ENCODE measurements at places on chromosomes 7 and 10.

- no peak for DNase-seq
Measured at GRCh38 chr7:138502023-138502767, 42.1 kb downstream of the TRIM24 start.

GRCh38 chr10:331186-331585 is 195.9 kb downstream of the ZMYND11 start:
- DNase-seq: no peak

GRCh38 chr7:95491634-95492314 is 6.0 kb downstream of the ASB4 start:
- DNase-seq: no peak

GRCh38 chr7:5557920-5558401 is 134.3 kb upstream of the TNRC18 start:
- DNase-seq: no peak

GRCh38 chr10:17435953-17436352 is 18.4 kb downstream of the ST8SIA6 start:
- no peak for DNase-seq

GRCh38 chr7:121109145-121109544 is 120.6 kb downstream of the CPED1 start:
- DNase-seq: no peak

GRCh38 chr7:14398526-14398925 is 409.1 kb upstream of the ETV1 start:
- no peak for DNase-seq

DNA sequence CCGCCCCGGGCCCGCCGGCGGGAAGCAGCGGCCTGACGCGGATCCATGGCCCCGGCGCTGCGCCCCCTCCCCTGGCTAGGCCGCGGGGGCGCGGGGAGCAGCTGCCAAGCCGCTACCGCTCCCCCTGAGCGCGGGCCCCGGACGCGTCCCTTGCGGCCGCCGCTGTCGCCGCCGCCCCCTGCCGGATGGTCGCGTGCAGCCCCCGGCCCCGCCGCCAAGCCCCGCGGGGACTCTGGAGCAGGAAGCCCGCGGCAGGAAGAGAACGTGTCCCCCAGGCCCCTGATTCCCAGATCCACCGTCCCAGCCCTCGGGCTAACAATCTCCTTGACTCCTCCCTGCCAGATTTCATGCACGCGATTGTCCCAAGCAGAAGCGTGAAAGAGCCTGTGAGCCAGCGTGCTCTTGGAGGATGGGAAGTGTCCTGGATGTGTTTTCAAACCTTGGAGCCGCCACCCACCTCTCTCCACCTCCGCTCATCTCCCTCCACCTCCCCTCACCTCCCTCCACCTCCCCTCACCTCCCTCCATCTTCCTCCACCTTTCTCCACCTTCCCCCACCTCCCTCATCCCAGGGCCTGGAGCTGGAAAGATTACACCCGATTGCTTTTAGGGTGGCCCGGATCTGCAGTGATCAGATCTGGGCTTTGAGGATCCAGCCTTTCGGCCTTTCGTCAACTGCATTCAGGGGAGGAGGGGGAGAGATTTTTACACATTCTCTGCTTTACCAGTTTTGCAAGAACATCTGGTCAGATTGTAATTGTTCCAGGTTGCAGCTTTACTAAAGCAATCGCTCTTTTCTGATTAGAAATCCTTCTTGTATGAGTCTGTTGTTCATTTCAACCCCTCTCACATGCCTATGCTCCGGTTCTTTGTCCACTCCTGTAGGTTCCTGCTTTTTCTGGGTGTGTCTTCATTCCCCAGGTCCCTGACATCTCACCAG is 570 bp upstream of the PRTFDC1 start:
- peak; percentile 47 for DNase-seq

DNA sequence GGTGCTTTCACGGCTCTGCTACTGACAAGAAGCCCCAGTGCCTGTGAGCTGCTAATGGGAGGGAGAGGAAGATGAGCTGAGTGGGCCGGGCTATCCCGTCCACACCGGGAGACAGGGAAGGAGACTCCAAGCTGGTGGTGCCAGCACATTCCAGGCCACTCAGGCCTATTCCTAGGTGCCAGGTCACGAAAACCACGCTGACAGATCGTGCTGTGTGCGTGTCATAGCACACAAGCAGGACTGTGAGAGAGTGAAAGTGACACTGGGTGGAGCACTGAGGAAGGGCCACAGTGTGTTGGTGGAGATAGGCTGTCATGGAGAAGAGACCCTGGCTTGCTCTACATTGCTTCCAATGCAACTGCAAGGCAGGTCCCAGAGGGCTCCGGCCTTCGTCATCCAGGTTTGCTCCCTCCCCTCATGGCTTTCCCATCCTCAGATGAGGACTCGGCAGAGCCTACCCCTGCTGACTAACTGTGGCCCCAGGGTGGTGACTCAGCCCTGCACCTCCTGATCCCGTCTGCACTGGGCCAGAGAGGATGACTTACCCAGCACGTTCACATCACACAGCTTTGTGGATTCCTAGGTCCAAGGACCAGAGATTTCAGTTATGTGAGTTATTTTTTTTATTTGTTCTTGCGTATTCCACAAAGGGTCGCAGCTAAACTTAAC is 167.3 kb downstream of the EGFR start:
- DNase-seq: no peak

DNA sequence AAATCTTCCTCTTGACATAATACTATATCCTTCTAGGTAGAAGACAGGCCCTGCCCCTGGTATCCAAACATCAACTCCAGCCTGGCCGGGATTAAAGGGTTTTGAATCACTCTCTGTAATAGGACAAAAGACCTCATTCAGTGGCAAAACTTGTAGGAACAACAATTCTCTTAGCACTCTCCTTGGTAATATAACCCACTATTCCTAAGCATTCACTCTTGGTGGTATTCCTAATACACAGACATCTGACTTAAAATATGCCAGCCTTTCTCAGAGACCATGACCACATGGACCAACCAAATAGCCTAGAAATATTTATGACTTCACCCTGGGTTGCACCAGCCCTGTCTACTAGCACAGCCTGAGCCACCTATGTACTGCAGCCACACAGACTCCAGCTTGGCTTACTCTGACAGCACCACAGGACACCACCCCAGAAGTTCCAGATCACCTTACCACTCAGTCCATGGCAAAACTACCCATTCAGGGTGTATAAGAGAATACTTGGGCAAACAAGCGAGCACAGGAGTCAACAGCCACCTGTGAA is 244.9 kb upstream of the NEBL start:
- no peak for DNase-seq

DNA sequence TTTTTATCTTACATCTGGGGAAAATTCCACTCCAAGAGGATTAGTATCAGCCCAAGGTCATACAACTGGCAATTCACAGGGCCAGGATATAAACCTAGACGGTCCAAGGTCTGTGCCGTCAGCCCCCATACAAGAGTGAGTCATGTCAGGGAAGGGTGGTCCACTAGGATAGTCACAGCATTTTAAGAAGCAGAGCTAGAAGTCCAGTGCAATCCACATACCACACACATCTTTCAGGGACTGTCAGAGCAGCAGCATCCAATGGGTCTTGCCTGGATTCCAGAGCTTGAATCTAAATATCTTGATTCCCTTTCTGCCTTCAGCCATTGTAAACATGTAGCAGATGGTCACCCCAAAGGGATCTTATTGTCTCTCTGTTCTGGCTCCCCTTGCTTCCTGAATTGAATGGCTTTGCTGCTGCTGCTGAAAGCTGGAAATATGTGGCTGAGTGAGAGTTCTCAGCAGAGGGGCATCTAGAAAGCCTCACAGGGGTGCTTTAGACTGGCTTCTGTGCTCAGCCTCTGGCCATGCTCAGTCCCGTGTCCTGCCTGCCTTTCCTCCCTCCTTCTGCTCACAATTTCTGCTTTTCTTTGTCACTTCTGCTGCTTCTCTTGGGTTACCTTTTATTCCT is 9.9 kb upstream of the OR6V1 start:
- no peak for DNase-seq
